Dermis lymphatic vessel endothelial cell (primary cell): ENCODE measurements at places on chromosomes 12 and 14. TPM values are rescaled to one million over a fixed set of nuclear protein-coding genes. Genes with fewer than 3 reads are reported as not detected.

Gene ADAMTS20
- total RNA-seq = not detected in 2 replicates

Gene SRRM4
- total RNA-seq = not detected in 2 replicates

Gene EPS8
- 10.0 and 14.7 TPM in 2 replicates for total RNA-seq

Gene SLC4A8
- total RNA-seq = 0.87 and 1.2 TPM in 2 replicates

Gene E2F7
- 2.4 and 3.1 TPM in 2 replicates for total RNA-seq

Gene KIF21A
- 3.6 and 4.5 TPM in 2 replicates for total RNA-seq

Gene RIPK3
- 2.1 and 2.2 TPM in 2 replicates for total RNA-seq

Gene CLEC1B
- total RNA-seq = not detected in 2 replicates

Gene KRT3
- not detected in 2 replicates for total RNA-seq

Gene PPM1H
- 0.95 and 0.98 TPM in 2 replicates for total RNA-seq

Gene EXOC3L4
- 0.09 TPM in 1 of 2 replicates, not detected in the other for total RNA-seq

Gene KRT71
- total RNA-seq = not detected in 2 replicates

Gene MYF6
- total RNA-seq = not detected in 2 replicates

Gene KRT72
- total RNA-seq = not detected in 2 replicates

Gene GPRC5D
- not detected in 2 replicates for total RNA-seq

Gene BMP4
- total RNA-seq = 5.2 and 20.4 TPM in 2 replicates
